Activated effector memory CD4-positive, alpha-beta T cell treated with anti-CD3 and anti-CD28 coated beads, Interleukin-2, amount 50 U/mL, for 16 hours (primary cell): ENCODE measurements at places on chromosomes 12 and 14.

- DNase-seq = peak; percentile 14
Measured at GRCh38 chr12:123260081-123260480, 11.6 kb downstream of the CDK2AP1 start.

DNA sequence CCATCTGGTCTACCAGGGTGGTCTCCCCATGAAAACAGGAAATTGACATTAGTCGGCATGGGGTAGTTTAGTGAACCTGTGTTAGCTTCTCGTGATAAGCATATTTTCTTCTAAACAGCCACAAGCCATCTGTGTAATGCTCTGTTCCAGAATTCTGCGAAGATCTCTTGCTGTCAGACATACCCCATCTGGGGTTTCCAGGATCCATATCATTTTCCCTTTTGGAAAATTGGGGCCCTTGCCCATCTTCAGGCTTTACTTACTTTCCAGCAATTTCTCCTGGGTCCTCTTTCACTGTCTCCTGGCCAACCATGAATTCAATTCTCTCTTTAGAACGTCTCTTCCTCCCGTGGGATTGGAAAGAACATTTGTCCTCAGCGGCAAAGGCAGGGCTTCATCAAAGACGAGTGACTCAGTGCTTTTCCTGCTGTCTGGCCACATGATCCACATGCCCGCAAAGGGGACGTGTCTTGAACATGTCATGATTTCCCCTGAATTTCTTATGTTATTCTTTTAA is 21.4 kb upstream of the NCOR2 start:
- peak; percentile 75 for DNase-seq

- DNase-seq = no peak
Measured at GRCh38 chr14:94922595-94923239, 152.8 kb upstream of the GSC start.

DNA sequence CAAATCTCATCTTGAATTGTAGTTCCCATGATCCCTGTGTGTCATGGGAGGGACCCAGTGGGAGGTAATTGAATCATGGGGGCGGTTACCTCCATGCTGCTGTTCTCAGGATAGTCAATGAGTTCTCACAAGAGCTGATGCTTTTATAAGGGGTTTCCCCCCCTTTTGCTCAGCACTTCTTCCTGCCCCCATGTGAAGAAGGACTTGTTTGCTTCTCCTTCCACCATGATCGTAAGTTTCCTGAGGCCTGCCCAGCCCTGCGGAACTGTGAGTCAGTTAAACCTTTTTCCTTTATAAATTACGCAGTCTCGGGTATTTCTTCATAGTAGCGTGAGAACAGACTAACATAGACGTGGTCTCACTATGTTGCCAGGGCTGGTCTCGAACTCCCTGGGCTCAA is 56.1 kb upstream of the EIF5 start:
- DNase-seq = no peak

GRCh38 chr14:97710726-97711125 is 913.5 kb downstream of the VRK1 start:
- DNase-seq = no peak

DNA sequence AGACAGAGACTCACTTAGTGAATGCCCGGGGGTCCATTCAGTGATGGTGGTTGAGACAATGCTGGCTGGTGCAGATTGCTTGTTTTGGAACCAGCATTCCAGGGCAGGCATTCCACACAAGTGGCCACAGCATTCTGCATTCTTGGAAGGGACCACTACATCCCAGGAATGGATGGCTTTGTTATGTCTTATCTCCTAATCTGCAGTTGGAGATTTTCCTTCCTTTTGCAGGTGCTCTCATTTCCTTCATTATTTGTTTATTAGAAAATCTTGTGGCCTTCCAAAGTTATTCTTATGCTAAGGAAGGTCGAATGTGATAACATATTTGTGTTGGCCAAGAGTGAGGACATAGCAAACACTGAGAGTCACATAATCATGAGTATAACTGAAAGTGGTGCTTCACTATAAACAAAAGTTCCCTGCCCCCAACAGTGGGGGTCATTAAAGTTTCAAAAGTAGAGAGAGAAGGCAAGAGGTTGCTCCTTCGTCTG is 66.0 kb downstream of the BMP4 start:
- no peak for DNase-seq

DNA sequence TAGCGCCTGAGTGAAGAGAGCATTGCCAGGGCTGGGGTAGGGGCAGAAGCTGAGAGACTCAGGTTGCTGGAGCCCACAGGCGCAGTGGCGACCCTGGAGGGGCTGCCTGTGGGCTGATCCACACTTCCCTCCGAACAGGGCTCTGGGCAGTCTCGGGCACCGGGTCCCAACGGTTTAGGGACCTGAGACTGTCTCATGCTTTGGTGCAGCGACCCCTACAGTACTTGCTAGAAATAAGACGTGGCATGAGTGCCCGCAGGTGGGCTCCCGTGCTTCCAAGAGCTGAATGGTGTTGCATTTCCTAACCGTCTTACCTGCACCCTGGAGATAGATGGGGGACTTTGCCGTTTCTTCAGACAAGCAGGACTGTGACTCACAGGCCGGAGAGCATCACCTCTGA is 57.4 kb downstream of the AACS start:
- no peak for DNase-seq

GRCh38 chr14:36208690-36209278 is 32.3 kb upstream of the PTCSC3 start:
- no peak for DNase-seq

- DNase-seq = no peak
Measured at GRCh38 chr12:58719161-58719560, 201.1 kb downstream of the LRIG3 start.
